T47D (cell line): ENCODE measurements at places on chromosomes 13 and 19.

GRCh38 chr19:41934849-41935374 is 6.7 kb upstream of the ERFL start:
- peak; percentile 71 for DNase-seq

DNA sequence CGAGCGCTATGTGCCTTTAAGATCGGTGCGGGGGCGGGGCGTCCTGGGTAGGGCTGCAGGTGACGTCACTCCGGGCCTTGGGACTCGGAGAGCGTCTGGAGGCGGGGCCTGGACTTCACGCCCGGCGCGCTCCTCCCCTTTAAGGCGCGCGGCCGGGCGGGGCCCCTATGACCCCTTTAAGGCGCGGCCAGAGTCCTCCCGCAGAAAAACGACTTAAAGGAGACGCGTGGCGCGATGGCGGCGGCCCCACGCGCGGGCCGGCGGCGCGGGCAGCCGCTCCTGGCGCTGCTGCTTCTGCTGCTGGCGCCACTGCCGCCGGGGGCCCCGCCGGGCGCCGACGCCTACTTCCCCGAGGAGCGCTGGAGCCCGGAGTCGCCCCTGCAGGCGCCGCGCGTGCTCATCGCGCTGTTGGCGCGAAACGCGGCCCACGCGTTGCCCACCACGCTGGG is at the start of gene COLGALT1:
Gene COLGALT1 (plus strand): TSS at position 170 of the 449 bp plus-strand sequence. CDS start 65 bp downstream, at position 235.
- peak; percentile 97 for DNase-seq

DNA sequence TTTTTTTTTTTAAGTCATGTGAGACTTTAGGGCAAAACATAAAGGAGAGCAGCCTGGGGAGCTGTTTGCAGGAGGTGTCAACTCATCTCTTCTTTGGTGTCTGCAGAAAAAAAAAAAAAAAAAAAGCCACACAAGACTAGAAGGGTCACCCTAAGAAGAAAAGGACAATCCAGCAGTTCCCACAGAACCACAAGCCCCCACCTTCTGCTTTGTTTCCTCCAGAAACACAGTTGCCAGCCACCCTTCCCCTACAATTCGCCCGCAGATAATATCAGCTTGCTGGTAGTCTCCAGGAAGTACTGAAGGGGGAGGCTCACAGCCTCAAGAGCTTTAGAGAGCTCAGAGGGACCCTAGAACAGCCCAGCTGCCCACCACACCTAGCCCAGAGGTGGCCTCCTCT is 22.3 kb upstream of the ZBTB7A start:
- DNase-seq, result no peak

DNA sequence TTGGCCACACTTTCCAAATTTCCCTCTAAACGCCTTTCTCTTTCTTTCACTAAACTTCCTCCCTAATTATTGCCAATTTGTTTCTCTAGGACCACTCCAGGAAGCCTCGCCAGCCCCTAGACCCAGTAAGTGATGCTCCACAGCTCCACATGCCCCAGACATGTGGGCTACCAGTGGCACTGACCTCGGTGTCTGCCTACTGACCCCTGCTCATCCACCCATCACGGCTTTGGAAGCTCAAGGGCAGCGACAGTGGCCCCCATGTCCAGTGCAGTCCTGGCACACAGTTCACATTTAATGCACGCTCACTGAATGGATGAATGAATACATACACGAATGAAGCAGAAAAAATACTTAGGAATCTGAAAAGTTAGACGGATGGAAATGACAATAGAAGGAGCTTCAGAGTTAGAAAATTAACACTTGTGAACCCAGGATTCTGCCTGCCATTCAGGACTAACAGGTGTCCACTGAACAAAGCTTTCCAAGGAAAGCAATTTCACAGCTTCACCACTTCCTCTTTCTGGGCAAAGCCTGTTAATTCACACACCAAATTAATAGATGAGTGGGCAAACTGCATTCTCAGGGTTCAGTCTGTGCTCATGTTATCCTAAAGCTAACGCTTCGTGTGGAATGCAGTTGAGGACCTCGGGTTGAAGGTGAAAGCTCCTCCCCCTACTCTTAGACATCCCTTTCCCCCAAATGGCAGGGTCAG is 50.9 kb downstream of the CCDC70 start:
- no peak for DNase-seq

- DNase-seq, result peak; percentile 79
Measured at GRCh38 chr19:38079926-38080380, 144.1 kb downstream of the DPF1 start.

DNA sequence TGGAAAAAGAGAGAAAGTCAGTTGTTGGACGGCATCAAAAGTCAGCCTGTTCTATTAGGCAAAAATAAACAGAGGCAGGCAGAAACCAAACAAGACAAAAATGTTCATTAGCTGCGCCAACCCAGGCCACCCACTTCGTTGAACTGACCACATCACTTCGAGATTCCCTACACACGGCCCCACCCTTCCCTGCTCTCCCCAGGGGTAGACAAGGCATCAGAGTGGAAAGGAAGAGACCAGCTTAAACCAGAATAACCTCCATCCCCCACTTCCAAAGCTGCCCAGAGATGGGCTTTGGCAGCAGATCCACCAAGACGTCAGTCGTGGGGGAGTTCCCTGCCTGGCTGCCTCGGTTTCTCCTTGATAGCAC is 204.6 kb upstream of the TSHZ3 start:
- DNase-seq, result no peak

DNA sequence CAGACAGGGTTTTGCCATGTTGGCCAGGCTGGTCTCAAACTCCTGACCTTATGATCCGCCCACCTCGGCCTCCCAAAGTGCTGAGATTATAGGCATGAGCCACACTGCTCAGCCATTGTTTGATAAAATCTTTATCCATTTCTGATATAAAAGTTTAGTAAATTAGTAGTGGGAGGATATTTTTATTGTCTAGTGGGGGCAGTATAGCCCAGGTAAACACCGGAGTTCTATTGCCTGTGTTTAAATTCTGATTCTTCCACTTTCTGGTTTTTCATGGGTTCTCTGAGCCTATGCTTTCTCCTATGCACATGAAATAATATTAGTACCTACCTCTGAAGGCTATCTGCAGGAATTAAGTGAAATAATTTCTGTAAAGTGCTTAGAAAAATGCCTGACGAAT is 20.1 kb upstream of the ARHGEF18 start:
- no peak for DNase-seq

GRCh38 chr19:2735374-2735773 is 4.4 kb downstream of the SLC39A3 start:
- no peak for DNase-seq

- no peak for DNase-seq
Measured at GRCh38 chr13:31199527-31199848, 287 bp upstream of the B3GLCT start.

- no peak for DNase-seq
Measured at GRCh38 chr13:90746230-90746629, 601.3 kb upstream of the MIR17HG start.
